Brain (organoid and tissue), 16 donors: ENCODE measurements at places on chromosomes 11 and 22.

- no peak for DNase-seq
Observed at GRCh38 chr11:103928802-103929161, 107.7 kb upstream of the DDI1 start.

- no peak for DNase-seq
Observed at GRCh38 chr11:119229288-119229672, 23.1 kb downstream of the CBL start.

DNA sequence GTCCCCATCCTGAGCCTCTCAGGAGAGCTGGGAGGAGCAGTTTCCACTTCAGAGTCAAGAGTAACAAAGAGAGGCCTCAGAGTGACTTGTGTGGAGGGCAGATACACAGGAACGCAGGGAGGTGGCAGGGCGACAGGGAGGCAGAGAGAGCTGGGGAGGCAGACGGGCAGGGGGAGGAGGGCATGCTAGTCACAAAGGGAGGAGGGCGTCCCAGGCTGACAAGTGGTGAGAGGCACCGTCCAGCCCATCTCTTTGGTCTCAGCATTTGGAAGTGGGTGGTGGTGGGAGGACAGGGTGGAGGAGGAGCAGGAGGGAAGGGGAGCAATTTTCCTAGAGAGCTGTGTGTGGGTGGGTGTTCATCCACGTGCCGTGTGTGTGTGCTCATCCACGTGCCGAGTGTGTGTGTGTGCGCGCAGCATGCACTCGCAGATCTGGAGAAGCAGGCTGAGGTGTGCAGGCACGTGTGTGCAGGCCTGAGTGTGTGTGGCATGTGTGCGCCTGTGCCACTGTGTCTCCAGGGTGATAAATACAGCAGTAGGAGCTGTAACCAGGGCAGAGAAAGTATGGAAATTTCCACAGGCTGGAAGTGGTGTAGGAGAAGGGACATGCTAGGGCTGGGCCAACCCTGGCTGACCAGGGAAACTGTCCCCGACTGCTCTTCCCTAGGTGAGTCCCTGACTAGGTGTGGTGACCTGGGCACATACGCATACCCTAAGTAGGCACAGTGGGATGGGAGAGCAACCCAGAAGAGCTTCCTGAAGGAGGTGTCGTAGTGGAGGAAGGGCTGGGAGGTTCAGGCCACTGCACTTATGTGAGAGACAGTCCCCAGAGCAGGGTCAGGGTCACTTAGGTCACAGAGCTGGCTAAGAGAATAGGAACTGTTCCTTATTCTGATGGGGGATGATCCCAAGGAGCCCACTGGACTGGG, 7.3 kb upstream of the PDE2A start:
- DNase-seq, result no peak

GRCh38 chr11:35525501-35526175, at the start of gene PAMR1:
Gene PAMR1, minus strand, starts transcription at chr11:35525616. Its CDS starts 31 bp downstream, at chr11:35525585.
- DNase-seq, result no peak

DNA sequence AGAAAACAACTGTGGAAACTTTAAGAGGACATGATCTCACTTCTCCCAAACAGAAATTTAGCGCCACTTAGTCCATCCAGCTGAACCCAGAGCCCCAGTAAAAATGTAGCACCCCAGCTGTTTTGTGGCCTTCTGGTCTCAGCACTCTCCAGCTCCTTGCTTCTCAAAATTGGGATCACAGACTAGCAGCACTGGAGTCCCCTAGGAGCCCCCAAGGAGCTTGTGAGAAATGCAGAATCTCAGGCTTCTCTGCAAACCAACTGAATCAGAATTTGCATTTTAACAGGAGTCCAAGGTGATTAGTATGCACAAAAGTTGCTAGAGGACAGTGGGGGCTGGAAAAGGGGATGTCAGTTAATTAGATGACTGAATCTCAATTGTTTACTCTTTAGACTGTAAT, 89.8 kb upstream of the FIBIN start:
- peak; percentile 16 for DNase-seq

GRCh38 chr22:24878969-24879368, 67.5 kb downstream of the LHFPL7 start:
- no peak for DNase-seq

GRCh38 chr11:90204832-90205646, 17.8 kb downstream of the CHORDC1 start:
- DNase-seq, result peak; percentile 79

- DNase-seq, result no peak
Observed at GRCh38 chr11:83035070-83035854, 36.4 kb downstream of the RAB30 start.

GRCh38 chr22:42871146-42872050, 14.3 kb upstream of the ARFGAP3 start:
- no peak for DNase-seq

- no peak for DNase-seq
Observed at GRCh38 chr11:123590296-123590912, 64.0 kb downstream of the SCN3B start.

- DNase-seq, result no peak
Observed at GRCh38 chr11:65206441-65206841, 24.7 kb downstream of the CAPN1 start.

DNA sequence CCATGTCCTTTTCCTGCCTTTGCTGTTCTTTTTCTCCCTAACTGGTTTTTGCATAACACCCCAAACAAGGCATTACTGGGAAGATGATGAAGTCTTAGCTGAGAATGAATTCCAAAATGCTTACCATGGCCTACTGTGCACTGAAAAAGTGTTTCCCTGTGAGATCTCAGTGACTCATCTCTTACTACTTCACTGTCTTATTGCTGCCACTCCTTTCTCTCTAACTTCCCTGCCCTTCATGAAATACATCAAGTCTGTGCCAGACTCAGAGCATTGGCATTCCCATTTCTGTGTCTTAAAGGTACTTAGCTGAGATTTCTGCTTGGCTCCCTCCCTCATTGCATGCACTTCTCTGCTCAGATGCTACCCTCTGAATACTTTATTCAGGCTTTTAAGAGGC, 49.1 kb upstream of the MUC15 start:
- no peak for DNase-seq

DNA sequence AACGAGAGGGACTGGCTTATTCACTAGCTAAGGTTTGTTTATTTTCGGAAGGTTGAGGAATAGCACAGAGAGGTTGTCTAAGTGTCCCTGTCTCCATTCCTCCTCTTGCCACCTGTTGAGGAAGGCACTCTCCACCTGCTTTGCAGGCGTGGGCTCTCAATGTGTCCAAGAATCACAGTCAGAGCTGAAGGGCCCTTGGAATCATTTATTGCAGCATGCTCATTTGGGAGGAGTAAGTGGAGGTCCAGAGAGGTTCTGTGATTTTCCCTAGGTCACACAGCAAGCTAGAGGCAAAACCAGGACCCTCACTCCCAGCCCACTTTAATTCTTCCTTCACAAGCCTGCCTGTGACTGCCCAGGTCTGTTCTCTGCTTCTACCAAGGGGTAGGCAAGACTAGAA, 21.3 kb downstream of the ZBTB16 start:
- DNase-seq, result no peak

DNA sequence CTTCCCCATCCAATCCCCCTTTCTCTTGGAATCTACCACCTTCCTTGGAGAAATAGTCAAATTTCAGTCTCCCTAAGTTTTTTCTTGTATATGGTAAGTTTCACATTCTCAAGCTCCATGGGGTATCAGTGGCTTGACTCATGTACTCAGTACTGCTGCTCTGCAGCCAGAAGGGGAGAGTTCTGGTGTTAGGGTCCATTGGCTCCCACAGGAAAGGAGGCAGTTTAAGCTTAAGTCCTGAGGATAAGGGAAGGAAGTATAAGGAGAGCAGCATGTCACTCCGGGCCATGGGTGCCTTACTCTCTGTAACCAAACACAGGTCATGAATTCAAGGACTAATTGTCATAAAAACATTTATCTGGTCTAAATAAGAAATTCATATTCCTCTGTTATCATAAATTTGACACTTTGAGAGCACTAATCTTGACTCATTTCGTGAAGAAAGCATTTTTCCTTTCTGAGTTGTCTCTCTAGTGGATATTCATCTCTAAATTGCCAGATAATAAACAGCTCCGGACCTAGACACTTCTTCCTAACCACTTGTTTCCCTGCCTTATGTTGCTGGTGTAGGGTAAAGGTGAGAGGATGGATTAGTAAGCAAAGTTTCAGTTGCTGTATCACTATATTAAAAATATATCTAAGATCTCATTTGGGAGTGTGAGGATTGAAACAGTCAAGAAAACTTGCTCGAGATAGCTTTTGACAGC, 20.1 kb upstream of the SORL1 start:
- no peak for DNase-seq

DNA sequence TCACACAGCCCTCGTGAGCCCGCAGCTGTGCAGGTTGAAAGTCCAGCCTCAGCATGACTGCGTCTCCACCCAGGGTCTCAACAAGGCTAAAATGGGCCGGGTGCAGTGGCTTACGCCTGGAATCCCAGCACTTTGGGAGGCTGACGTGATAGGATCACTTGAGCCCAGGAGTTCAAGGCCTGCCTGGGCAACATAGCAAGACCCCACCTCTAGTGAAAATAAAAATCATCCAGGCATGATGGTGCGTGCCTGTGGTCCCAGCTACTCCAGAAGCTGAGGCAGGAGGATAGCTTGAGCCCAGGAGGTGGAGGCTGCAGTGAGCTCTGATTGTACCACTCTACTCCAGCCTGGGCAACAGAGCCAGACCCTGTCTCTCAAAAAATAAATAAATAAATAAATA, 100.8 kb upstream of the PRR5 start:
- no peak for DNase-seq

DNA sequence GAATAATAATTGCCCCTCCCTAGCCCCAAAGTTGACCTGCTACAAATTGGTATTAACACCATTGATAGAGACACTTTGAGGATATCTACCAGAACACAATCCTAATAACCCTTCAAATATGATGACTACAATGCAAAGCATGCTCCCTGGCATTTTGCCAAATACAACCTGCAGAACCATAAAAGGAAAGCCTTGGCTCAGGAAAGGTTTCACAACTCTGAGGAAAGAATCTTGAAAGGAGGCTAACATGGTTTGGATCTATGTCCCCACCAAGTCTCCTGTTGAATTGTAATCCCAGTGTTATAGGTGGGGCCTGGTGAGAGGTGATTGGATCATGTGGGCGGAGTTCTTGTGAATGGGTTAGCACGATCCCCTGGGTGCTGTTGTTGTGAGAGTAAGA, 140.4 kb upstream of the ARHGAP42 start:
- DNase-seq, result no peak

- peak; percentile 16 for DNase-seq
Observed at GRCh38 chr11:67289651-67290479, 762 bp downstream of the ANKRD13D start.

DNA sequence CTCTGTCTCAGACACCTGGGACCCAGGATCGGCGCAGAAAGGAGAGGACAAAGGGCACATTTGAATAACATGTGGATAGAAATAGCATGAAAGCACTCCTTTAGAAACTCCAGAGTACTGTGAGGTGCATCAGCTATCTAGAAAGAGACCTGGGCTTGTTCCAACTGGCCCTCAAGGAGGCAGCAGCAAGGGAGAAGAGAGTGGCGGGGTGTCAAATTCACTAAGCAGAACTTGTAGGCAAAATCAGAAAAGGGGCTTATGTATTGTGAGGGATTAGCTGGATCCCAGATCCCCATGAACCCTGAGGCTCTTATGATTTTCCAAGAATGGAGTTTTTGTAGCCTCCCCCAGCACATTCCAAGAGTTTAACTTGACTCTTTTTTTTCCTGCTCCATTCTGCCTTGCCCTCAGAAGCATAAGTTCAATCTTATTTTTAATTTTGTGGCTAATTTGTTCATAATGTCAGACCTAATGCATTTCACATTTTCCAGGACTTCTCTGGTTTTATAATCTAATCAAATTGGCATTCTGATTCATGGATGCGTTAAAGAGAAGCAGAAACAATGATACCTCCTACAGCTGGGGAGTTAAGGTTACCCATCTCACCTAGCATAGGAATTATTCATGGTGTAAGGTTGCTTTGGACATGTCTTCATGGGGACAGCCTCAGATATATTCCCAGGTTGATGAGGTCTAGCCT, 33.6 kb downstream of the USH1C start:
- DNase-seq, result no peak

GRCh38 chr22:46040471-46041465, 63.8 kb upstream of the WNT7B start:
- no peak for DNase-seq

- DNase-seq, result peak; percentile 70
Observed at GRCh38 chr11:133965031-133965601, 8.3 kb upstream of the IGSF9B start.

DNA sequence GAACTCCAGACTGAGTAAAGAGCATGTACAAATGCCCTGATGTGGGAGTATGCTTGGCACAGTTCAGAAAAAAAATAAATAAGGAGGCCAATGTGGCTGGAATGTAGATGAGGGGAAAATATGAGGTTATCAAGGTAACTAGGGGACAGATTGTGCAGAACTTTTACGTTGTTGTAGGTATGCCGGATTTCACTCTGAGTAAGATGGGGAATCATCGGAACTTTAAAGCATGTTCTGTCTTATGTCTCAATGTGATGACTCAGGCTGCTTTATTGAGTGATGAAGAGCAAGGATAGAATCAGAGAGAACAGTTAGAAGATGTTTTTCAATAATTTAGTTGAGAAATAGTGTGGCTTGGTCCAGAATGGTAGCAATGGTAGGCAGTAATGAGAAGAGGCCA, 130.4 kb downstream of the C11orf87 start:
- DNase-seq, result no peak

DNA sequence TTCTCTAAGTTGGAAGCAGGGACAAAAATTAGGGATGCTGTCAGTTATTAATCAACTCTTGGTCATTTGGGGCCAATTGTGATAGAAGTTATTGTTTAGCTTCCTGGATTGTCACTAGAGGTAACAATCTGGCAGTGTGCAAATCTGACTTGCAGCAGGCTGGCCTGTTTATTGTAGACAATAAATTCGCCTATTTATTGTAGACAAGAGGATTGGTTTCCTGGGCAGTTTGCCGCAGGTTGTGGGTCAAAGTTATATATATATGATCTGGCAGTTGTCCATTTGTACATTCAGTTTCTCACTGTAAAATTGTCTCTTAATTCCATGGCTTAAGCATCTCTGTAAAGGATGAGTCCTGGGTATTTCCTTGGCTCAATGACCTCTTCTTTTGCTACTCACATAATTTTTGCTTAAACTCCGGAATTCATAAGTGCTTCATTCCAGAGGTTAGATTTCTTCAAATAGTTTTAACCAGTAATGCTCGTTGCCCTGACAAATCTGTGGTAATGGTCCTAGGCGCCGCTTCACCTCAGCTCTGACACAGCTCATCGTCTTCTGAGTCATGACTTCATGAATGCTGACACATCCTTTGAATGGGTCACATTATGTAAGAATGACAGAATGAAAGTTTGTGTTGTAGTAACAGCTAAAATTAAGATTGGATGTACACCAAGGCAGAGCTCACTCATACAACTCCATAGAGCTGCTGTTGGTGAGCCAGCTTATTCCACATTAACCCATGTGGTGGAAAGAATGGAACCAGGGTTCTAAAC, 7.8 kb upstream of the MMP3 start:
- no peak for DNase-seq
